CD4-positive, alpha-beta T cell (primary cell): ENCODE measurements at places on chromosomes 1 and 21.

- DNase-seq, result no peak
Observed at GRCh38 chr1:109402025-109402424, 4.3 kb upstream of the SORT1 start.

DNA sequence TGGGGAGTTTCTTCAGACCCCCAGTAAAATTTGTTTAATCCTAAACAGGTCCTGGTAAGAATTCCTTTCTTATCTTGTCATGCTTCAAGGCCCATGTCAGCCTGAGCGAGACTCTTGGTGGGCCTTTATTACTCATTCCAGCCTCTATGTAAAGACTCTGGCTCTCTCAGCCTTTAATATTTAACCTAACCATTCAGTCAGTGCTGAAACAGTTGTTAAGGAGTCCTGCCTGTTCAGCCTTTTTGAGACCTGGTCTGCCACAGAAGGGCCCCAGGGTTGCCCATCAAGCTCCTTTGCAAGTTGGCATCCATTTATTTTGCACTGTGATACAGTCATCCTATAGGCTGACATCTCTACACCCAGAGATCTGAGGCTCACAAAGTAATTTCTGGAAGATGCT, 107.7 kb upstream of the VANGL1 start:
- no peak for DNase-seq

GRCh38 chr1:198681252-198681651, 42.4 kb downstream of the PTPRC start:
- no peak for DNase-seq

DNA sequence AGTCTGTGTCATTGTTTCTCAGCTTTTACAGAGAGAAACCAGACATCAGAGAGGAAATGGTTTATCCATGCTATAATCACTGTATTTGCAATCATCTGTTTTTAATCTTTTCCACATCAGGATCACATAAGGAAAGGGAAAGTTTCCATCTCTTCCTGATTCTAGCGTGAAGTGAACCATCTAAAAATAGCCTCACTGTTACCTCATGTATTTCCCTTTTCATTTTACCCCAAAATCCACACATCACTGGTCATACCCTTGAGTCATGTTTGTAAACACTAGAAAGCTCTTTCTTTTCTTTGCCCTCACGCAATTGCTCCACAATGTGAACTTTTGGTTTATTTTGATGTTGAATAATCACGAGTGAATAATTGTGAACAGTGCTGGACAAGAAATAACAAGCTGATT, 146.0 kb downstream of the PLA2G4A start:
- no peak for DNase-seq

DNA sequence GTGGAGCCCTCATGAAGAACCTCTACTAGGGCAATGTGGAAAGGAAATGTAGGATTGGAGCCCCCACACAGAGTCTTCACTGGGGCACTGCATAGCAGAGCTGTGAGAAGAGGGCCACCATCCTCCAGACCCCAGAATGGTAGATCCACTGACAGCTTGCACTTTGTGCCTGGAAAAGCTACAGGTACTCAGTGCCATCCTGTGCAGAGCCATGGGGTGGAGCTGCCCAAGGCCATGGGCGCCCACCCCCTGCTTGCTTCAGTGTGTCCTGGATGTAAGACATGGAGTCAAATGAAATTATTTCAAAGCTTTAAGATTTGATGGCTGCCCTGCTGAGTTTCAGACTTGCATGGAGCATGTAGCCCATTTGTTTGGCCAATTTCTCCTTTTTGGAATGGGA, 17.2 kb upstream of the TSHB start:
- no peak for DNase-seq

- DNase-seq, result no peak
Observed at GRCh38 chr1:170445096-170445495, 86.9 kb upstream of the GORAB start.

GRCh38 chr1:14698314-14698713, 99.8 kb downstream of the KAZN start:
- no peak for DNase-seq

- no peak for DNase-seq
Observed at GRCh38 chr1:212928323-212929291, 21.7 kb upstream of the VASH2 start.

- DNase-seq, result no peak
Observed at GRCh38 chr1:184854496-184855140, 100.0 kb upstream of the EDEM3 start.

DNA sequence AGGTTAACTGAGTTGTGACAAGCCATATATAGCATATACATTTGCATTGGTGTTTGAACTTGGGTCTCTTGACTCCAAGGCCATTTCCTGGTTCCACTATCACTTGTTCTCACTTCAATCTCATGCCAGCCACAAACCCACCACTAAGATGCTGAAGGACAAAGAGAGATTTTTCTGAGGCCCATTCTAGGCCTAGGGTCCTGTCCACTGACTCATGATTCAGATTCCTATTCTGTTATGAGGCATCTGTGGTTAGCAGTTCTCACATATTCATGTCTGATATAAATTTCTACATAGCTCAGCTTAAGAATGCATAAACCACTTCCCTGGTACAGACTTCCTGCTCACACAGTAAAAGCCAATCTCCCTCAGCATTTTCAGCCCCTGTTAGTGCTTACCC, 326.1 kb upstream of the BEND5 start:
- no peak for DNase-seq

DNA sequence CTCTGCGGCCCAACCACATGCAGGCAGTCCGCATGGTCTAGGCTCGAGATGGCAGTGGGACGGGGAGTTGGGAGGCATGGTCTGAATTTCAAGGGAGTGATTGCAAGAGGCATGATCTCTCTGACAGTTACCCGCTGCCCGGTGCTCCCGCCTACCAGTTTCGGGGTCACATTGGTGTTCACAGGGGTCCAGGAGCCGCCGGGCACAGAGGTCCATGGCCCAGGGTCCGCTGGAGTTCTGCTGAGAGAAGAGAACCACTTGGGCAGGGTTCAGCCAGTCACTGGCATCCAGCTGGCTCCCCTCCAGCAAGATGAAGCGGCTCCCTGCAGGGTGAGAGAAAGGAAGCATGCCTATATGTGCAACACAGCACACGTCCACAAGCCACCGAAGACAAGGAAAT, 141.3 kb downstream of the ASTN1 start:
- DNase-seq, result no peak

- peak; percentile 6 for DNase-seq
Observed at GRCh38 chr21:45994086-45994661, 12.6 kb downstream of the COL6A1 start.

DNA sequence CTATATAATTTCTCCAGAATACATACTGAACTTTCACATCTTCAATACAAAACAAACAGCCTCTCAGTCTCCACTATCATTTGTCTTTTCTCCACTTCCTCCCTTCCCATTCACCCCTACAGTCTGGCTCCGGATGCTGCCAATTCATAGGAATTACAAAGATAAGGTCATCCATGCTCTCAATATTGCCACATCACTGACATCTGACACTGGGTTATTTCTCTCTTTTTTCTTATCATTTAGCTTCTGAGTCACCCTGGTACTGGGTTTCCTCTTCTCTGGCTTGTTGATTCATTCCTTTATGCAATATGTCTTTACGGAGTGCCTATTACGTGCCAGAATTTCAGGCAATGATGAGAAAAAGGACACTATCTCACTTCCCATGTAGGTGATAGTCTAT, 3.1 kb upstream of the SH3BP5L start:
- no peak for DNase-seq

DNA sequence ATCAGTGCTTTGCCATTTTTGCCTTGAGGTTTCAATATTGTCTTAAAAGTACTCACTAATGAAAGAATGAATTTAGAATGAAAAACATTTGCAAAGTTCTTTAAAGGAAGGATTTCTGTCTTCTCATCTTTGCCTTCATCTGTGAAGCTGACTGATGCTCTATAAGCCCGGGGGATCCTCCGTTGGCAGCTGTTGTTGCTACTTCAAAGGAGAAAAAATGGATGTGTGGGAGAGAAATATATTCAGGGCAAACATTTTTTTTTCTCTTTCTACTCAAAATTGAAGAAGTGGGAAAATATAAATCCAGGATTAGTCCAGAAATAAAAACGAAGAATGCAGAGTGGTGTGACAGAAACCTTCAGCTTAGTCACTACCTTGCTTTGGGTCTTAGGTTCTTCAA, 142.5 kb downstream of the OLFM3 start:
- DNase-seq, result no peak

DNA sequence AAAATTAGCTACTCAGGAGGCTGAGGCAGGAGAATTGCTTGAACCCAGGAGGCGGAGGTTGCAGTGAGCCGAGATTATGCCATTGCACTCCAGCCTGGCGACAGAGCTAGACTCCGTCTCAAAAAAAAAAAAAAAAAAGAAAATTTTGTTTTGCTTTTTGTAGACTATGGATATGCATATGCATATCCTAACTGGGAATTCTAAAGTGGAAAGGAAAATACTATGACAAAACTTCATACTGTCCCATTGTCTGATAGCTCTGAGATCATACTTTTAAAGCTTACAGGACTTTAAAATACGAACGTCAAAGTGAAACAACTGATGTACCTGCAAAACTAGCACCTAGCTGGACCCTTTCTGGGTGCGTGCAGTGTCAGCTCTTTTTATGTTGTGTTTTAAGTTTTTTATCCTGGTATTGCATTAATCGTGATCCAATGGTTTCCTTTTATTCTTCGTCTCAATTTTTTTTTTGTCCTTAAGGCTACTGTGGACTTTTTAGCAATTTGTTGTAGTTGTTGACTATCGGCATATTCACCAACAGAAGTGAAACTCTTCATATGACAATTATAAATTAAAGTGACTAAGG, 19.2 kb downstream of the SPRTN start:
- no peak for DNase-seq

DNA sequence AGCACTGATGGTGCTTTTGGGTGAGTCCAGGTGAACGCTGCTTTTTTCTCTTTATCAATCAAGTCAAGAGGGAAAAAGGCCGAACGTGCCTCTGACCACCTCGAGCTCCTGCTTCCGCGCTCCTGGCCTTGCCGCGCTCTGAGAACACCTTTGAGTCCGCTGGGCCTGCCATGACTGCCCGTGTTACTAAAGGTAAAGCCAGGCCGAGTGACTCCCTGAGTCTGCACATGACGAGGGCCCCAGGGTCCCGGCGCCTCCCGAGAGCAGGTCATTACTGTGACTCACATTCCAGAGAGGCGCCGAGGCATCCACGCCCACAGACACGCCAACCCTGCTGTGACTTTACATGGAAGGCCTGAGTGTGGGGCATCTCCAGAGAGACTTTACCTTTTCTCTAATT, 11.1 kb downstream of the POFUT2 start:
- no peak for DNase-seq

- DNase-seq, result no peak
Observed at GRCh38 chr1:15339570-15339969, 70.1 kb upstream of the EFHD2 start.

DNA sequence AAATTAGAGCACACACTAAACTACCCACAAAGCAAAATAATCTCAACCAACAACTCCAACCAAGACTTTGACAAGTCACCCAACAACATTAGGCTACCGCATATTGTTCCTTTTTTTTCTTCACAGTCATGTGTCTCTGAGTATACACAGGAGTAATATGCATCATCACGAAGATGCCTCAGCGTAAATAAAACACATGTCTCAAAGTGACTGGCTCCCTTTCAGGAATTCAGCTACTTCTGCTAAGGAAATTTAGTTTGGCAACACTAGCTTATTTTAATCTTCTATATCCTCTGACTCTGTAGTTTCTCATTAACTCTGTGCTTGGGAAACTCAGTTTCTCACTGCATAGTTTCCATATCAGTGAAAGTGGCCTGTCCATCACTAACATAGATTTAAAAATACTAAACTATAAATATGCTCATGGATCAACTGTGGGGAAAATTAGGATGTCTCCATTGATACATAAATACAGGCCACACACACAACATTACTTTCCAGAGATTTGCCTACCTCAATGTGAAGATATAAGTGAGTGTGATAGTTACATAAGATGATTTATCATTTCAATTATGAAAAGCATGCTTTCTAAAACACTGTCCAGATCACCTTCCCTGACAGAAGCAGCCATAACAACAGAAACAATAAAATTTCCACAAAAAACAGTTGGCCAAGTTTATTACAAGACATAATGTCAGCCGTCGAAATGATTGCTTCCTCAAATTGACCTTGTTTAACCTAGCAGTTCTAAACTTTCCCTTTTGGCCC, 113.2 kb downstream of the PTGER3 start:
- DNase-seq, result no peak

DNA sequence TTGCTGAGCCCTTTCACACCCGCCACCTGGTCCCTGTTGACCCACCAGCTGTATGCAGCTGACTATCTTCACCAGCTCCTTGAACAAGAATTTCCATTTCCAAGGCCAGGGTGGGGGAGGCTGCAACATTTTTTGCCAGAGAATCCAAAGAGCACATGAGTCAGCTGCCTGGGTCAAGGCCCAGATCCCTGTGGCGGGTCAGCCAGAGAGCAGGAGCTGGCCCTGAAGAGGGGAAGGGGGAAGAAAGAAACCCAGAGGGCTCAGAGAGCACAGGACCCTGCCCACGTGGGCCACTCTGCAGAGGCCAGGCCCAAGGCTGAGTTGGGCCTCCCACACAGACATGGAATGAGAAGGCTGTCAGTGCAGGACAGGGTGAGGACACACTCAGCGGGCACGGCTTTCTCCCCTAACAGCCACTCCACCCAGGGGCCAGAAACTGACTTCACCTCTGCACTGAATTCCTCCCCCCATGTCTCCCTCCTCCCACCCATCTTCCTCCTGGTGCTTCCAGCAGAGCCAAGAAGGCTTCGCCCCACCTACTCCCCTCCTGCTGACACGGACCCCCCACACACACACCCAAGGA, 28.9 kb downstream of the S100A6 start:
- DNase-seq, result no peak

GRCh38 chr21:45739218-45740087, 95.9 kb downstream of the PCBP3 start:
- no peak for DNase-seq

- DNase-seq, result no peak
Observed at GRCh38 chr1:49298304-49298703, 521.6 kb upstream of the BEND5 start.

- DNase-seq, result no peak
Observed at GRCh38 chr1:28249013-28249865, 10.1 kb upstream of the SESN2 start.

DNA sequence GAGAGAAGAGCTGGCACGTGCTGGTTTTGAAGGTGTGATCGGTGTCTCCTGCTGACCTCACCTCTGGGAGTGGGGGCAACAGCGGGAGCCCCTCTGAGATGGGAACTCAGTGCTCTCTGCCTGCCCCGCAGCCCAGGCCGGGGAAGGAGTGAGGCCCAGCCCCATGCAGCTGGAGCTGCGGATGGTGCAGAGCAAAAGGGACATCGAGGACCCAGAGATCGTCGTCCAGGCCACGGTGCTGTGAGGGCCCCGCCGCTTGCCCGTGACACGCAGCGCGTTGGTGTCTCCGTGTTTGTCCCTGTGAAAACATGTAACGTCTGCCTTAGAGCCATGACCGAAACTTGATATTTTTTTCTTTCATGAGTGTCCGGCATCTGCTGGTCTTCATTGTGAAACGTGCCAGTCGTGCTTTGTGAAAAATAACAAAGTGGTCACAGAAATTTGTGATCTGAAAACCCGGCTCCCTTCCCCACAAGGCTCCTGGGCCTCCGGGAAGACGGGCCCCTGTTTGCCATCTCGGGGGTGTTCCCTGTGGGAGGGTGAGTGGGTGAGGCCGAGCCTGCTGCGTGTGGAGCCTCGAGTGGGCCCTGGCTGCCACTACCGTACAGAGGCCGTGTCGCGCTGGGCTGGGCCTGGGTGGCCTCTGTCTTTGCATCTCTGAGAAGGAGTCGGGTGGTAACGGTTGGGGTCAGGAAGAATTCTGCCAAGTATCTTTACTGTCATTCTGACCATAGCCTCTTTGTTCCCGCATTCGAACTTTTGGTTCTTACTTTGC, 20.1 kb downstream of the CSTB start:
- no peak for DNase-seq

- no peak for DNase-seq
Observed at GRCh38 chr1:155977690-155978324, 540 bp downstream of the ARHGEF2 start.

GRCh38 chr21:38492007-38492406, 6.3 kb downstream of the ERG start:
- no peak for DNase-seq
